Fibroblast of skin of left biceps (primary cell): ENCODE measurements at places on chromosomes 7 and 10.

- no peak for DNase-seq
Measured at GRCh38 chr10:103872137-103872931, 17.0 kb upstream of the SH3PXD2A start.

GRCh38 chr10:5809527-5810154 is 3.6 kb downstream of the GDI2 start:
- no peak for DNase-seq

DNA sequence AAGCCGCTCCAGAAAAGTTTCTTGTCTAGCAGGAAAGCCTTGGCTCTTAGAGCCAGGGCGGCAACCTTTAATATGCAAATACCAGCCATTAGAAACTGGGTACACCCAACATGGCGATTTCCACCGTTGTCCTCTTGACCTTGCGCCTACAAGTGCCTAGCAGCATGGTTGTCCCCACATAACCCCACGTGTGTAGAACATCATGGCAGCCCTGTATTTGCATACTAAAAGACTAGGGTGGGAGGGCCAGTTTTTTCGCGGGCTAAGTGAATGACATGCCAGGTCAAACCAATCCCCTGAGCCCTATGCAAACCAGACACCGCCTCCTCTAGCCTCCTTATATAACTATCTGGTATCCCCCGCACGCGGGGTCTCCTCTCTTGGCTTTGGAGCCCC is 58.4 kb upstream of the FZD8 start:
- DNase-seq: no peak

DNA sequence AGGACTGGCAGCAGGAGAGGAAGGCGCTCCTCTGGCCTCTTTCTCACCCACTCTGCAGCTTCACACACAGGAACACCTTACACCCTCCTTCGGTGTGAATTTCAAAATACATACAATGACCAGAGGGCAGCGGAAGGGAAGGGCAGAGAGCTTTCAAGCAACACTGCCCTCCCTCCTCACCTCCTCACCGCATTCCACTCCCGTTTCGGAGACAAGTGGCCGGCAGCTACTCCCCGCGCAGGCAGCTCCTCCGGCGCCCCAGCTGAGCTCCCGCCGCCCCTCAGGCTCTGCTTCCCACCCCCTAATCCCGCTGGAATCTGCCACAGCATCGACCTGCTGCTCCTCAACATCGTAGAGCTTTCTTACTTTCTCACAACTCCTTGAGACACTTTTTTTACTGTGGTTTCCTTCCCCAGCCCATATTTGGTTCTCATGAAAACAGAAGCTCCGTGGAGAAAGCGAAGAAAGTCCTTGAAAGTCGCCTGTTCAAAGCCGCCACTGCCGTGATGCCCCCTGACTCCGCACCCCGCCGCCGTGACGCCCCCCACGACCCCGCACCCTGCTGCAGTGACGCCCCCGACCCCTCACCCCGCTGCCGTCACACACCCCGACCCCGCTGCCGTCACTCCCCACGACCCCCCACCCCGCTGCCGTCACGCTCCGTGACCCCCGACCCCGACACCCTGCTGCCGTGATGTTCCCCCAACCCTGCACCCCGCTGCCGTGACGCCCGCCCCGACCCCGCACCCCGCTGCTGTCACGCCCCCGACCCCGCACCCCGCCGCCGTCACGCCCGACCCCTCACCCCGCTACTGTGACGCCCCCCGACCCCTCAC is 14.6 kb upstream of the GPER1 start:
- DNase-seq: no peak

- peak; percentile 41 for DNase-seq
Measured at GRCh38 chr10:62471711-62472110, 97.5 kb downstream of the ZNF365 start.

DNA sequence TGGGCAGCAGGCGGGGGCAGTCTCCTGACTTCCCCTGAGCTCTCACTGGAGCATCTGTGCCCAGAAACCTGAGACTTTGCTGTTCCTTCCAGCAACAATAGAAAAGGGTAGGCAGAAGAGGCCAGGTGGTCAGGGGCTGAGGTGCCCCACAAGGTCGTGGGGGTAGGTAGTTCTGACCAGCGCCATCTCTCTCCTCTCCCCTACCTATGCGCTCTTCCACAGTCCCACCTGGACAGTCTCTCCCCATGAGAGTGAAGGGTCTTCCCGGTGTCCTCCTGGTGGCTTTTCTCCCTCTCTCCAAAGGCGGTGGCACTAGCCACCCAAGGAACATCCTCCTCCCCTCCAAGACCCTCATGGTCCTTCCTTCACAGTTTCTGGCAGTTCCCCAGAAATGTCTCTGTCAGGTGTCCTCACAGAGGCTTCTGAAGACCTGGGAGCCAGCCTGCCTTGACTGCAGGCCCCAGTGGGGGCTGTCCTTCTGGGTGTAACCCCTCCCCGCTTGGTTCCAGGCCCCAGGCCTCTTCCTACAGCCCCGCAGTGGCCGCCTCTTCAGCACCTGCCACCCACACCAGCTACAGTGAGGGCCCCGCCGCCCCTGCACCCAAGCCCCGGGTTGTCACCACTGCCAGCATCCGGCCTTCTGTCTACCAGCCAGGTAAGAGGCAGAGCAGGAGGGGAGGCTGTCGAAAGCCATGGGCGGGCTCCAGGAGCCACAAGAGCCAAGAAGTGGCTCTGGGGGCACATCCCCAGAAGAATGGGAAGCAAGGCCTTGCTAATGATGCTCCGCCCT is 41.3 kb downstream of the LDB3 start:
- no peak for DNase-seq

DNA sequence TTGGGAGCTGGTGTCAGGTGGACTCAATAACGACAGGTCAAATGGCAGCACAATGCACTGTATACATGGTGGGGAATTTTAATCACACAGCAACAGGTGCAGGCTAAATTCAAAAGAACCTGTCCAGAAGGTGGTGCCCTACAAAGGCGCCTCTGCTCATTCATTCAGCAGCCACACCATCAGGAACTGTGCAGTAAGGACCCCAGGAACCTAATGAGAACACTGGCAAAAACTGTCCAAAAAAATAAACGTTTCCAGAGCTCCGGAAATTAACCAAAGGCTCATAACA is 21.9 kb upstream of the CRYGN start:
- DNase-seq: no peak

DNA sequence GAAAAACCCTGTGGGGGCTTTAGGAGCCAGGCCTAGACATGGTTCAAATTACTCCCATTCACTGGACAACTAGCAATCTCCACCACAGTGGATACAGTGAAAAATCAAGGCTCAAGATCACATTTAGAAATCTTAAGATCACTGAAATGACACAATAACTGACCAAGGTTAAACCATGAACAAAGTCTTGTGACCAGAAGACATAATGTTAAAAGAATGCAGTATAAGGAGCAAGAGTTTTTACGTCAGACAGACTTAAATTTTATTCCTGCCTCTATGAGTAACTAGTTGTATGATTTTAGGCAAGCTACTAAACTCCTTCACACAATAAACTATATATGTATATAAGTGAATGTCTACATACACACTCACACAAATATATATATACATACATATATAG is 68.5 kb downstream of the MICU1 start:
- DNase-seq: no peak

DNA sequence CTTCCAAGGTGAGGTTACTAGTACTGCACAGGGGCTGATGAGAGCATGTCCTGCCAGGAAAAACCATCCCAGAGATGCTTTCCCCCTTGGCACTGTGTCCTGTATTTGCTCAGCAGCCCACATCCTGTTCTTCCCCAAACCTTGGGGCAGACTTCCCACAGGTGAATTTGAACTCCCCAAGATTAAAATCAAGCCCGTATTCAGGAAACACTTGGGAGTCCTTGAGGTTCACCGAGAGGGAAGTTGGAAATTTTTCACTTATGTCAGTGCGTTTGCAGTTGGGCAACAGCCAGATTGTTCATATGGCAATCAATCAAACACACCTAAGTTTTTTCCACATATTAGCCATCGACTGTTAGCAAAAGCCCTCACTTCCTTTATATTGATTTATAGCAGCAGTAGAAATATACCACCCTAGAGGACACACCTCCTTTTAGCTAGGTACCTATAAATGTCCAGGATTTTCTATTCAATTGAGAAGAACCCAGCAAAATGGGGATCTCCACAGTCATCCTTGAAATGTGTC is at the start of gene DMBT1:
Gene DMBT1 (plus strand): TSS at position 476 of the 526 bp plus-strand sequence. CDS start 17 bp downstream, at position 493.
- DNase-seq: no peak

- DNase-seq: no peak
Measured at GRCh38 chr7:137545059-137545716, 201.7 kb upstream of the PTN start.

DNA sequence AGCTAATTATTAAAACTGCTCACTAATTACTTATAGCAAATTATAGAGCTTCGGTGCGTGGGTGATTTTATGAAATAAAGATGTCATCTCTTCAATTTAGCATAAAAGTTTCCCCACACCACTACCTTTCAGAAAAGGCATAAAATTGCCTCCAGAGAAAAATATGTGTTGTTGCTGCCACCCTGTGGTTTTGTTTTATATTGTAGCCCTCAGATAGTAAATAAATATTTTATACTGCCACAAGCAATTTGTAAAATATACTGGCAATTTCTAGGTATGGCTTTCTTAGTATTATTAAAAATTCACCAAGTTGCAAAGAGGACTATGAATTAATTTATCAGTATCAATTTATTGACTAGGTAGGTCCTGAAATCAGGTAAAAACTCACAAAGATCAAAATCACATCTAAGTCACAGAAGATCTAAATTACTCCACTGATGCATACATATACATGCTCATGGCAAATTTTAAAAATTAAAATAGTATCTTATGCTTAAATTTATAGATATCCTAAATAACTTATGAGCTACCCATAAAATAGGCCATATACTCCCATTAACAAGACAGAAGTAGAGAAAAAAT is 26.5 kb downstream of the ASNS start:
- DNase-seq: no peak

GRCh38 chr7:31105256-31105950 is 53.3 kb downstream of the ADCYAP1R1 start:
- DNase-seq: no peak

DNA sequence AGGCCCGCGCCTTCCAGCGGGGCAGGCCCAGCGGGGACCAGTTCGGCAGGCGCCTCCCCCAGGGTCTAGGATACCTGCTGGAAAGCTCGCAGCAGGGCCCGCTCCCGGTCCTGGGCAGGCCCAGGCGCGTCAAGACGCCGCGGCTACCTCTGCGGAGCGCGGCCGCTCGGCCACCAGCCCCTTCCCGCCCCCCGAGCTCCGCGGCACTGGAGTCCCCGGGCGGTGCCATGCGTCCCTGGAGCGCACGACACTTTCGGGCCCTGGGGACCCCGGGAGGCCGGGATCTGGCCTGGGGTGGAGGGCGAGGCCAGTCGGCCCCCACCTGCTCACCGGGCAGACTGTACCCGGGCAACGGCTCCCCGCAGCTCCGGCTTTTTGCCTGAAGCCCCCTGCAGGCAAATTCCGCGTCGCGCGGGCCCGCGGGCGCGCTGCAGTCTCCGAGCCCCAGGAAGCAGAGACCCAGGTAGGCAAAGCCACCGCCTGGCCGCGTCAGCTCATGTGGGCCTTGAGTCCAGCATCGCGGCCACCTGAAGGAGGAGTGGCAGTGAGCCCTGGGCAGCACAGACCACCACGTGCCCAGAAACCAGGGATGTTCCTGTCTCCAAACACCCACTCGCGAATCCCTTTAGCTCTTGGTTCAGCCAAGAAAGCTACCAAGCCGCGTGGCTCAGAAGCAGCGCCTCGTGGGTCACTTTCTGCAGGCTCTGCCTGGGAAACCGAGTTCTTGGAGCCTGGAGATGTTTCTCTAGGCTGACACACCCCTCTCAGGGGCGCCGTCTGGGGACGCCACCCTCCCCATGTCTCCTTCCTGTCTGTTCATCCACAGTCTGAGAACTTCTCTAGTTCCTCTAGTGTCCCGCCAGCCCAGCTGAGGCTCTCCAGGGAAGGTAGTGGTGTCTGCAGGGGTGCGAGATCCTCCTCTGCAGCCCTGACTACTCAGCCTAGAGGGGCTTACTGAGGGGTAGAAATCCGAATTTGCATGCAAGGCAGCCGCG is 46.1 kb upstream of the APBB1IP start:
- DNase-seq: no peak

- no peak for DNase-seq
Measured at GRCh38 chr7:14048889-14049288, 59.4 kb upstream of the ETV1 start.

GRCh38 chr10:19705250-19705649 is 111.0 kb upstream of the PLXDC2 start:
- DNase-seq: no peak

DNA sequence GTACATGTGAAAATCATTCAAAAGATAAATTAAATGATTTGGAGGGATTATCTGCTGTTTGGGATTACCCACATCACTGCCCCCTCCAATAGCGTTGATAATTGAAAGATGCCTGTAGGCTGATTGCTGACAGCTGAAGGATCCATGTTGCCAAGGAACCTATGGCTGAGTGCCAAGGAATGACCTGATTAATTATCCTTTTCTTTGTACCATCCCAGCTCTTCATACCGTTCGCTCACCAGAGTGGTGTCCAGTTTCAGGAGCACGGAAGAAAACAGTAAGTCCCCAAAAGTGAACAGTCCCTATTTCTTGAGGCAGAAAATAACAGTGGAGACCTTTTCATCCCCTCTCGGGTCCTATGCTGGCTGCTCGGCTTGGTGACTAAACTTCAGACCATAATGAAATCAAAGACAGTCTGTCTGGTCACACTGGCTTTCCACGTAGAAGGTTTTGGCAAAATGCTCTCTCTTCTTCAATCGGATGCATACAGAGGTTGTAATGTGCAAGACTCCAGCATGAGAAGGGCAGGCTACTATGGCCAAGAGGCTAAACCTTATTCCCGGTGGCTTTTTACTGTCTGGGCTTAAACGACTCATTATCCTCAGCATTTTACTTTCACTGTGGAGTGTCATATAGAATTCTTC is 108.8 kb downstream of the SPAG6 start:
- DNase-seq: no peak

- DNase-seq: no peak
Measured at GRCh38 chr7:43905956-43906330, 453 bp downstream of the URGCP start.

- no peak for DNase-seq
Measured at GRCh38 chr10:47021850-47022249, 110.6 kb downstream of the PTPN20 start.

DNA sequence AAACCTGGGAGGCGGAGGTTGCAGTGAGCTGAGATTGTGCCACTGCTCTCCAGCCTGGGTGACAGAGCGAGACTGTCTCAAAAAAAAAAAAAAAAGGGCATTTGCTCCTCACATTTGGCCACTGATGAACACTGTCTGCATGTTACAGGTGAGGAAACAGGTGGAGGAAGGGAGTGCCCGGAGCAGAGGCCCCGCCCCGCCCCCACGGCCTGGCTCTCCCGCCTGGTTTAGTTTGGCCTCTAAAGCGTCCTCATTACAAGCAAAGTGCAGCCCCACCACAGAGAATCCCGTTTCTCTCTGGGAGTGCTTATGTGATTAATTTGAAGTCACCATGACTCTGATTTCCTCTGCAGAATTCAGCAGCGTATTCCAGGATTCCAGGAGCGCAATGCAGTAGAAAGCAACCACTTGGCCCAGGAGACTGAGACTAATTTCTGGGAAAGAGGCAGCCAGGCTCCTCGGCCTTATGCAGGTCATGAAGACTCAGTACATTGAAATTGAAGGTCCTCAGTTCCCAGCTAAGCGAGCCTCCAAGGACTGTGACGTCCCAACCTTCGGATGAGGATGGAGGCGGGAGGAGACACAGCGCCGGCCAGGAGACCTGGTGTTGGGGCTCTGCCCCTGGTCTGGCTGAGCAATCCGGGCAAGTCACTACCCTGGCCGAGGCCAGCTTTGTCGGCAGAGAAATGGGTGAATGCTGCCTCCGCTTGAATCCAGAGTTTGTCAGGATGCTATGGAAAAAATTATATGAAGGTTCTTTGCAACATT is 44.7 kb downstream of the RBM17 start:
- no peak for DNase-seq

- no peak for DNase-seq
Measured at GRCh38 chr7:77354914-77355313, 61.2 kb downstream of the GSAP start.
